ENCODE measurements at places on chromosomes 7 and 10.

GRCh38 chr7:115059321-115059720 is 137.4 kb downstream of the MDFIC start:
- DNase-seq = no peak

DNA sequence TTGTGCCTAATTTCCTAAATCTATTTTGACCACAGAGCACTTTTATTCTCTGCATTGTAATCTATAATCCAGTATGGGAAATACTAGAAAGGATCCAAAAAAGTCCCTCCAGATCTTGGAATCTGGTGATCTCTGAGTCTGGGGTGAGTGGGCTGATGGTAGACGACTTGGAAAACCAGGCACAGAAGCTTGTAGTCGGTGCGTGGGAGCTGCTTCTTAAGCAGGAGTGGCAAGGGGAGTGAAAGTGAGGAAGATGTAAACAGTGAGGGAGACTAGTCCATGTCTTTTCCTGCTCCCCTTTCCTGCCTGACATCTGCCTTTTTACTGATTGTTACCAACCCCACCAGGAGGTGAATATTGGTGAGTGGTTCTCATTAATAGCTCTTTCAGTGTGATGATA is 6.8 kb downstream of the AUTS2 start:
- no peak for DNase-seq

DNA sequence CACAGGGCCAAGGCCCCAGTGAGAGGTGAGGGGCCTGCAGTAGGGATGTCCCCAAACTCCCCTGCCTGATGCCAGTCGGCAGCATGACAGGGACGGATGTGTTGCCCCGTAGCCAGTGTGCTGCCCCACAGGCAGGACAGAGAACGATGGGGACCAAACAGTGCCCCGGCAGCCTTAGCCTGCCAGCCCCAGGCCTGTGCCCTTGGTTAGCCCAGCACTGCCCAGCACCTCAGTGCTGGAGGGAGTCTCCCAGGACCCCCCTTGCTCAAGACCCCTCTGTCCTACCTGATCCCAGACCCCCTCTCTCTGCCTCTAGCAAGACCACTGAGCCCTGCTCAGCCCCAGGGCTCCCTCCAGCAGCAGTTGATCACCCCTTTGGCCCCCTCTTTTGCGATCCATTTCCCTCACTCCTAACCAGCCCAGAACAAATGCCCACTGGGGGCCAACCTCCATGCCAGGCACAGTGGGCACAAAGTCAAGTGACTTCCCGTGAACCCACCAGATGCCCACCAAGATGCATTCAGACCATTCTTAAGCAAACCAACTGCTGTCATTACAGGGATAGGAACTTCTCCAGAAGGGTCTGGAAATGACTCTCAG is 34.0 kb downstream of the OAT start:
- DNase-seq = no peak

GRCh38 chr7:99095698-99096097 is 48.2 kb downstream of the SMURF1 start:
- no peak for DNase-seq

GRCh38 chr7:16169537-16169936 is 251.8 kb downstream of the CRPPA start:
- no peak for DNase-seq

- peak; percentile 34 for DNase-seq
Measured at GRCh38 chr10:132616170-132616995, 78.8 kb downstream of the INPP5A start.

DNA sequence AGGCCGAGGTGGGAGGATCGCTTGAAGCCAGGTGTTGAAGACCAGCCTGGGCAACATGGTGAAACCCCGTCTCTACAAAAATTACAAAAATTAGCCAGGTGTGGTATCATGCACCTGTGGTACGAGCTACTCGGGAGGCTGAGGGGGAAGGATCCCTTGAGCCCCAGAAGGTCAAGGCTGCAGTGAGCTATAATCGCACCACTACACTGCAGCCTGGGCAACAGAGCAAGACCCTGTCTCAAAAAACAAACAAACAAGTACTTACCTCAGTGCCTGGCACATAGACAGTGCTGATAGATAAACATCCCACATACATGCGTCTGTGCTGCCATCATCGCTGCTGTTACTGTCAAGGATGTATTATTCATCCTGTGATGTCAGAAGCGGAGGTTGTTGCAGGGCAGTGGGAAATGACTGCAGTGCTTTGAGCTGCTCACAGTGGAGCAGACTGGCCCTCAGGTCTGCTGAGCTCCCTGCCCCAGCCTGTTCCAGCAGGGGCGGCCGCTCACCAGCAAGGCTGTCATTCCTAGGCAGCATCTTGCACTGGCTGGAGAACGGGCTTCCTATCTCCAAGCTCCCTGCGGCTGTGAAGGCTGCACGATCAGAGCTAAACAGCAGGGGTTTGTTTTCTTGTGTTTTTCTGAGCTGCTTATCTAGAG is 18.6 kb downstream of the FOXK1 start:
- no peak for DNase-seq

- DNase-seq = no peak
Measured at GRCh38 chr10:50325449-50326171, 74.3 kb upstream of the ASAH2 start.
